ENCODE measurements at places on chromosomes 6 and 20.

GRCh38 chr20:62765432-62766070, 30.7 kb upstream of the MRGBP start:
- H3K27ac ChIP-seq, result no peak overlapping the region
- H3K4me3 ChIP-seq, result no peak overlapping the region
- H3K4me1 ChIP-seq, result no peaks in the 10 kb centered on the region
- H3K27me3 ChIP-seq, result peaks cover 6% of the 10 kb centered on the region
- no peaks in the 10 kb centered on the region for H3K36me3 ChIP-seq

- peak overlapping the region; percentile 64 for H3K4me3 ChIP-seq
- H3K27ac ChIP-seq, result peak overlapping the region; percentile 93
- H3K36me3 ChIP-seq, result no peaks in the 10 kb centered on the region
- peaks cover 60% of the 10 kb centered on the region for H3K4me1 ChIP-seq
Measured at GRCh38 chr6:145866456-145867396, 52.1 kb upstream of the FBXO30 start.

GRCh38 chr6:117432273-117432672, 6.5 kb upstream of the ROS1 start:
- DNase-seq, result no peak
- peaks cover 27% of the 10 kb centered on the region for H3K27me3 ChIP-seq
- H3K36me3 ChIP-seq, result no peaks in the 10 kb centered on the region
- H3K27ac ChIP-seq, result no peak overlapping the region
- no peaks in the 10 kb centered on the region for H3K4me1 ChIP-seq

GRCh38 chr6:159440911-159441703, 251.9 kb downstream of the SOD2 start:
- no peak overlapping the region for H3K4me3 ChIP-seq
- no peak for DNase-seq
- no peak overlapping the region for H3K27ac ChIP-seq
- H3K27me3 ChIP-seq, result peaks cover 35% of the 10 kb centered on the region
- no peaks in the 10 kb centered on the region for H3K36me3 ChIP-seq

GRCh38 chr6:149015535-149016525, 269.0 kb downstream of the UST start:
- DNase-seq, result no peak
- H3K4me3 ChIP-seq, result no peak overlapping the region
- no peaks in the 10 kb centered on the region for H3K27me3 ChIP-seq
- H3K36me3 ChIP-seq, result peaks cover 5% of the 10 kb centered on the region
- H3K27ac ChIP-seq, result peak overlapping the region; percentile 73
- no peaks in the 10 kb centered on the region for H3K4me1 ChIP-seq

DNA sequence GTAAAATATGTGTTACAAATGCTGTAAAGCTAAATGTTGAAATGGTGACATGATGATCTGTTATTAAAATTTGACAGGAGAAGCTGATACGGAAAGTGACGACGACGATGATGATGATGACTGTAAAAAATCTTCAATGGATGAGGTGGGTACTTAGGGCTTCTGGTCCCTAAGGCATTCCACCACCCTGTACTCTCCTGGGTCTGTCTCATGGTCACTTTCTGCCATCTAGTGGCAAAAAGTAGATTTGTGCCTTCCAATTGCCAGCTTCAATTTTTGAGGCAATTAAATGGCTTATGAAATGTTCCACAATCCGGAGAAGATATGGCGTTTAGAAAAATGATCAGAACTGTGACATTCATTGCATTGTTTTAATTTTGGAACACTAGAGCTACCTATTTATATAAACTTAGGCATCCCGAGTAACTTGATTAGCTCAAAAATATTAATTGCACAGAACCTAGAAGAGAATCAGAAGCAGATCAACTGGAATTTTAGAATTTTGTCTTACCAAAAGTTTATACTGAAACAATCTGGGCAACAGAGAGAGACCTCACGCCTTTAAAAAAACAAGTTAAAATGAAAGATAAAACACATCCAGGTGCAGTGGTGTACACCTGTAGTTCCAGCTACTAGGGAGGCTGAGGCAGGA, 346.5 kb upstream of the PLCB4 start:
- no peaks in the 10 kb centered on the region for H3K4me1 ChIP-seq
- H3K4me3 ChIP-seq, result no peak overlapping the region
- DNase-seq, result peak; percentile 30
- H3K36me3 ChIP-seq, result no peaks in the 10 kb centered on the region
- H3K27ac ChIP-seq, result no peak overlapping the region
- H3K27me3 ChIP-seq, result no peaks in the 10 kb centered on the region

DNA sequence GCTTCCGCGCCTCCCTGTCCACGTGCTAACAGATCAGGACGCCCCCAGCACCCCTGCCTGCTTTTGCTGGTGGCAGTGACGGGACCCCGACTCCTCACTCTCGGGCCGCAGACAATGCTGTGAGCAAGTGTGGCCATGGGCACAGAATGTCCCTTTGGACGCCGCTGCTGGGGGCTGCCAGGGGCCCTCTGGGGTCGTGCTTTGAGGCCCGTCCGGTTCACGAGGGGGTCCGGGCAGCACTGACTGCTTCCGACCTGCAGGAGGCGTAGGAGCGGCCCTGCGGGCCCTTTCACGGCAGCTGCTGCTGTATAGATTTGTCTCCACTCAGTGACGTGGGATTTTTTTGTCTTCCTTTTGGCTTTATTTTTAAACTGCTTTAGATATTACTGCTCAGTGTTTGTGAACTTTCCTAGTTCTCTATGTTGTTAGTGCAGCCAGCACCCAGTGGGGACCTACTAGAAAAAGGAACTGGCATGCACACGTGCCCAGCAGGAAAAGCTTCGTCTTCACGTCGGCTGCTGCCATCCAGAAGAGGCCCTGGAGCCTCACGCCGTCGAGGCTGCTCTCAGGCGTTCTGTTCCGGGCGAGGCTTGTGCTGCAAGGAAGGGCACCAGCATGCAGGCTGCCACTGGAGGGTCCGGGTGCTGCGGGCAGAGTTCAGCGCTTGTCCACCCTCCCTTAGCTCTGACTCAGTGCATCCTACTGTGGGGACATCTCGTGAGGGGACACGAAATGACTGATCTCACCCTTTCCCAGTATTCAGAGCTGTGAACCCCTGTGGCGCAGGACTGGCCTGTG, 21.7 kb downstream of the UCKL1 start:
- peaks cover 7% of the 10 kb centered on the region for H3K4me1 ChIP-seq
- no peaks in the 10 kb centered on the region for H3K27me3 ChIP-seq
- H3K36me3 ChIP-seq, result peaks cover 10% of the 10 kb centered on the region
- H3K27ac ChIP-seq, result no peak overlapping the region
- no peak overlapping the region for H3K4me3 ChIP-seq

DNA sequence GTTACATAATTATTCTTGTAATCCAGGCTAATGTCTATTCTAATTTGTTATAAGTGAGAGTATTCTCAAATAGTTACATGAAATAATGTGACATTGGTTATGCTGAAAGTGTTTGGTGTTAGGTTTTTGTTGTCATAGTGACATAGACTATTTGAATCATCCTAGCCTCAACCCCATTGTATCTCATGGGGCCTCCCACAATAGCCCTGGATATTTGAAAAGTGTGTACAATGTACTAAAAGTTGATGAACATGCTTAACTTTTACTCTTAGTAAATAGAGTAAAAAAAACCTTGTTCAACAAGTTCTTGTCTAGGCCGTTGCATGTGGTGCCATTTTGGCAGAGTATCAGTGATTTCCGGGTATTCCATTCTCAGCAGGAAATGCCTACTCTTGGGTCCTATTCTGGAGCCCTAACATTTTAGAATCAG, 83.0 kb downstream of the RTN4IP1 start:
- peaks cover 33% of the 10 kb centered on the region for H3K4me1 ChIP-seq
- no peak overlapping the region for H3K4me3 ChIP-seq
- H3K27me3 ChIP-seq, result no peaks in the 10 kb centered on the region
- peak overlapping the region; percentile 100 for H3K27ac ChIP-seq
- DNase-seq, result no peak
- peaks cover 30% of the 10 kb centered on the region for H3K36me3 ChIP-seq
